ENCODE measurements at places on chromosomes 16 and 17. TPM values are rescaled to one million over a fixed set of nuclear protein-coding genes. Genes with fewer than 3 reads are reported as not detected.
A peak's percentile ranks its signal among the peaks of the same experiment; 100 is the strongest.

DNA sequence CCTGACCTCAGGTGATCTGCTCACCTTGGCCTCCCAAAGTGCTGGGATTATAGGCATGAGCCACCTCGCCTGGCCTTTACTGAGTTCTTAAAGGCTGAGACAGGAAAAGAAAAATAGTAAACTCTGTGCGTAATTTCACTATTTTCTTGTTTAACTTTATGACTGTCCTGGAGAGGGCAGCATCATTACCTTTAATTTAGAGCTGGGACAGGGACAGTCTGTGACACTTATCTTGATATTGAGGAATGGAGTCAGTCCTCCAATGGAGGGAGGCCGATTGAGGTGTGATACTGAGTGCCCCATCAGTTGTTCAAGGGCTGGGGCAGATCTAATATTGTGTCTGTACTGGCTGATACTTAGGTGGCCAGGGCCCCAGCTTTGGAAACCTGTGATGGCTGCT lies 21.5 kb upstream of the SPN start:
- H3K27me3 ChIP-seq: no peaks in the 10 kb centered on the region
- no peak overlapping the region for H3K4me3 ChIP-seq
- DNase-seq: no peak
- H3K27ac ChIP-seq: no peak overlapping the region
- H3K36me3 ChIP-seq: no peaks in the 10 kb centered on the region

DNA sequence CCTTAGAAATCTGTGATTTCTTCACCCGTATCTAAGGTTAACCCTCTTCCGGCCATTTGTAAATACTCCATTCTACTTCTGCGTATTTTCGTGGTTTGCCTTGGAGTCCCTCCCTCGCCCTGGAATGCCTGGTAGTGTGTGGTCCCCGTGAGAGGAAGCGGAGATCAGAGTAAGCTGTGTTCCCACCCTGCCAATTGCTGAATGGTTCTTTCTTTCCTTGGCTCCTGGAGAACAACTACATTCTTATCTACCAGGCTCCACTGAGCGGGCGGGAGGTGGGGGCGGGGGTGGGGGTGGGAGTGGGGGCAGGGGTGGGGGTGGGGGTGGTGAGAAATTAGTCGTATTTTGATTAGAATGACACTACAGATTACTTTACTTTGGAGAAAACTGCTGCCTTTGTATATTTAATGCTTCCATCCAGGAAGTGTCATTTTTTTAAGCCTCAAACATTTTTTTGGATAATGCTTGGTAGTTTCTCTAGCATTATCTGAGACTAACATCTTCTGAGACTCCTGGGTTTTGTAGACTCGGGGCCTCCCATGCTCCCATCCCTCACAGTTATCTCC lies 20.9 kb upstream of the FASN start:
- no peaks in the 10 kb centered on the region for H3K4me1 ChIP-seq
- H3K4me3 ChIP-seq: no peak overlapping the region
- no peaks in the 10 kb centered on the region for H3K36me3 ChIP-seq
- no peaks in the 10 kb centered on the region for H3K27me3 ChIP-seq

- no peaks in the 10 kb centered on the region for H3K4me1 ChIP-seq
- no peak overlapping the region for H3K27ac ChIP-seq
- no peak overlapping the region for H3K4me3 ChIP-seq
- no peaks in the 10 kb centered on the region for H3K36me3 ChIP-seq
- DNase-seq: no peak
- no peaks in the 10 kb centered on the region for H3K27me3 ChIP-seq
Observed at GRCh38 chr16:75231570-75231969, 12.8 kb downstream of the CTRB1 start.

DNA sequence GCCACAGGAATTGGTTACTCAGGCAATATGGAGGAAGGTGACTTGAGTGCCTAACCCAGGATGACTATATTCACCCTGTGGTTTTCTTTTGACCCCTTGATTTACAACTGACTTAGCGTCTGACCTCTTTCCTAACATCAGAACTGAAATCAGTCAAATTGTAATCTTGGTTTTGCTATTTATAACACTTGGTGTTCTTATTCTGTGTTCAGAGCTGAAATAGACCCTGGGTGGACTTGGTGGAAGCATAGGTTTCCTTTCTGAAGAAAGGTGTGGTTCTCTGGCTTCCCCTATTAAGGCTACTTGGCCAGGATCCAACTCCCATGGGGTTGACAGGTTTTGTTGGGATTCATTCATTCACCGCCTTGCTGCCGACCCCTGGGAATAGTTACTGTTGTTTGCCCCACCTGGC lies 80.8 kb downstream of the CLEC16A start:
- no peaks in the 10 kb centered on the region for H3K27me3 ChIP-seq
- no peak overlapping the region for H3K27ac ChIP-seq
- no peaks in the 10 kb centered on the region for H3K4me1 ChIP-seq
- no peak overlapping the region for H3K4me3 ChIP-seq
- H3K36me3 ChIP-seq: peaks cover 7% of the 10 kb centered on the region

DNA sequence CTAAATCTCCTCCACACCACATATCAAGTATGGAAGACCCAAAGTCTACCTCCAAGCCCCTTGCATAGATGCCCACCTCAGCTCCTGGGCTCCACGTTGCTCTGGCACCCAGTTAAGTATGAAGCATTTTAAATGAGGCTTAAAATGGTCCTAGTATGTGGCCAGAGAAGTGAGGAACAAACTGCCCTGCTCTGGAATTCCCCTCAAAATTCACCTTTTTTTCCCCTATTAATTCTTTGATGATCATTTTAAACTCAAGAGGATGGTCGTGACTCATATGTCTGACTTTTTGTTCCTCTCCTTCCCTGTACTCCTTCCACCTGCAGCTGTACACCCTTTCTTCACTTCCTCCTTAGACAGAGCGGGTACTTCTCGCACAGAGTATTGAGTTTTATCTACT lies 234.5 kb upstream of the MYOCD start:
- H3K4me1 ChIP-seq: no peaks in the 10 kb centered on the region
- no peak overlapping the region for H3K27ac ChIP-seq
- H3K36me3 ChIP-seq: no peaks in the 10 kb centered on the region
- no peaks in the 10 kb centered on the region for H3K27me3 ChIP-seq
- DNase-seq: no peak

DNA sequence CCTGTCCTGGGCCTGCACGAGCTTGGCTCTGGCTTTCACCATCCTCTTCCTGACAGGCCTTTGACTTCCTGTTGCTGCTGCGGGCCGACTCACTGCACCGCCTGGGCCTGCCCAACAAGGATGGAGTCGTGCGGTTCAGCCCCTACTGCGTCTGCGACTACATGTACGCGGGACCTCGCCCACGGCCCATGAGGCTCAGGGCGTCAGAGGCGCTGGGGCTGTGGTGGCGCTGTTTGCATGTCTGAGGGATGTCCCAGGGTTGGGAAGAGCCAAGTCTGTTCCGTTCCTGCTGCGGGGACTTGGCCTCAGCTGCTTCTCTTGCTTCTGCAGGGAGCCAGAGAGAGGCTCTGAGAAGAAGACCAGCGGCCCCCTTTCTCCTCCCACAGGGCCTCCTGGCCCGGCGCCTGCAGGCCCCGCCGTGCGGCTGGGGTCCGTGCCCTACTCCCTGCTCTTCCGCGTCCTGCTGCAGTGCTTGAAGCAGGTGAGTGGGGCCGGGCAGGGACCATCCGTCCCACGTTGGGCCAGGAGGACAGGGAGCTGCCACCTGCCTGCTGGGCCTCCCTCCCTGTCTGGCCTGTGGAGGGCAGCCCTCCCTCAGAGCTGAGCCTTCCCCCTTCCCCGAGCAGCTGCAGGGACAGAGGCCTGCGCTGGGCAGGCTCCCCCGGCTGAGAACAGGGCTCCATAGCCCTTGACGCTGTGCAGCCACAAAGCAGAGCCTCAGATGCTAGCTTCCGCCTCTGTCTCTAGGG lies 23.8 kb downstream of the TSC2 start:
- no peaks in the 10 kb centered on the region for H3K36me3 ChIP-seq
- no peak for DNase-seq
- H3K4me3 ChIP-seq: no peak overlapping the region
- no peak overlapping the region for H3K27ac ChIP-seq

- no peaks in the 10 kb centered on the region for H3K4me1 ChIP-seq
- no peak overlapping the region for H3K27ac ChIP-seq
- no peaks in the 10 kb centered on the region for H3K27me3 ChIP-seq
- peak overlapping the region; percentile 61 for H3K4me3 ChIP-seq
- no peak for DNase-seq
Observed at GRCh38 chr16:62036802-62037135, 531 bp upstream of the CDH8 start.

G6PC1 gene
- total RNA-seq: not detected

KLHL10 gene
- 0.36 TPM for total RNA-seq

All from aorta (tissue), 5 donors.